RPMI7951 (cell line): ENCODE measurements at places on chromosomes 2 and 18. TPM values are rescaled to one million over a fixed set of nuclear protein-coding genes. Genes with fewer than 3 reads are reported as not detected.

Gene LRRTM1
- not detected in 2 replicates for total RNA-seq

Gene IL36G
- 0.24 and 0.59 TPM in 2 replicates for total RNA-seq

Gene INHA
- total RNA-seq, result 0.10 and 0.12 TPM in 2 replicates

Gene TGFA
- 4.2 and 4.3 TPM in 2 replicates for total RNA-seq

Gene MLPH
- 121 and 159 TPM in 2 replicates for total RNA-seq

Gene SPR
- 26.6 and 30.7 TPM in 2 replicates for total RNA-seq

Gene CRYBA2
- 0.20 TPM in 1 of 2 replicates, not detected in the other for total RNA-seq
